ENCODE measurements at places on chromosomes 5 and 9. TPM values are rescaled to one million over a fixed set of nuclear protein-coding genes. Genes with fewer than 3 reads are reported as not detected.

The ADAMTSL1 gene
- total RNA-seq: 18.9 TPM

The CORO2A gene
- 56.5 TPM for total RNA-seq

The LEAP2 gene
- total RNA-seq: 2.9 TPM

The PCDHB11 gene
- total RNA-seq: 1.4 TPM

The FAM13B gene
- total RNA-seq: 20.8 TPM
